ENCODE measurements at places on chromosomes 13 and 19. TPM values are rescaled to one million over a fixed set of nuclear protein-coding genes. Genes with fewer than 3 reads are reported as not detected.
A peak's percentile ranks its signal among the peaks of the same experiment; 100 is the strongest.

The IFNL1 gene
- total RNA-seq = not detected

The POLRMT gene
- total RNA-seq = 20.1 TPM

The ZNF723 gene
- not detected for total RNA-seq

The WDR87 gene
- not detected for total RNA-seq

The JAK3 gene
- total RNA-seq = not detected

GRCh38 chr19:38736036-38736412 is 8.2 kb downstream of the CAPN12 start:
- DNase-seq = no peak

- no peak for DNase-seq
These were observed 8.4 kb downstream of the ARHGAP33 start for GRCh38 chr19:35783469-35784434.

GRCh38 chr13:102128216-102128810 is 273.5 kb downstream of the FGF14 start:
- peak; percentile 14 for DNase-seq

- no peak for DNase-seq
These were observed 245.9 kb downstream of the PCDH9 start for GRCh38 chr13:66984241-66984640.

DNA sequence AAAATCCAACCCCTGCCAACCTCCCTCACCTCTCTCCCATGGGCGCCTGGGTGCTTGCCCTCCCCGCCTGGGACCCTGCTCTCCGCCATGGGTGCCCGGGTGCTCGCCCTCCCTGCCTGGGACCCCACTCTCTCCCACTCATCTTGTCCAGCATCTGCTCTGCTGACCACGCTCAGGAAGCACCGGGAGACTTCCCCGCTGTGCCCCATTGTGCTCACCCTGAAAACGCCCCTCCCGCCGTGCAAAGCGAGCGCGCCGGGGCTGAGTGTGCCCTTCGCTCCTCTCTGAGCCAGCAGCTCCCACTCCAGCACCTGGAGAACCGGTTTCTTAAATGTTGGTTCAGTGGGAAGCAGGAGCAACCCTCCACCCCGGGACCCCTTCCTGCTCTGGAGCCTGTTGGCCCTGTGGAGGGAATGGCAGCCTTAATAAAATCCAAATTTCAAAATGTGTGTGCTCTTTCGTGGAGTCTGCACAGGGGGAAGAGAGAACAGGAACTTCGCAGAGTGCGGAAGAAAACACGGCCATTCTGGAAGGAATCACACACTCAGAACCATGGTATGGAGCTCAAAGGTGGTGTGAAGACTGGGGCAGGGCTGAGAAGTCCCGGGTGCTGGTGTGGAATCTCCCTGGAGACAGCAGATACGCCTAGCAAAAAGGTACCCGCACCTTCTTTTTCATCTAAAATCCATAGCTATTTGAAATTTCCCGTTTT is 23.1 kb upstream of the CDC16 start:
- no peak for DNase-seq

DNA sequence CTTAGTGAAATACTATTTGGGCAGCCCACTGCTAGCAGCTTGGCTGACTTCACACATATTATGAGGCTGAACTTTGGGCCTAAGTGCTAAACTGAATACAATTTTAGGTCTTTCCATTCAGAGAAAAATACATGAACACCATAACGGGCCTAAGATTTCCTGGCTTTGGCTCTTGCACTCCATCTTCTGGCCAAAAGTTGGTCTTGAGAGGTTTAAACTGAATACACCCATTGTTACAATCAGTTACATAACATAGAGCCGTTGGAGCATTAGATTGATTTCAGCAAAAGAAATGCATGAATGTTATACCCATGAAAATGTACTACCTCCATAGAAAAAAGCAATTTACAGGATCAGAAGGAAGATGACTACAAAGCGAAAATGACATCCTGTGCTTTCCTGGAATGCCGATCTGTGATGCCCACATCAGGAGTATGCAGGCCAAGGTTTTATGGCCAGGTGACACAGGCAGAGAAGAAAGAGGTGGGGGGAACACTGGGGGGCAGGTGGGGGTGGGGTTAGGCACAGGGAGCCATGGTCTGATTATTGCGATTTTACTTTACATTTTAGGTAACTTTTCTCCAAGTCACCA is 11.1 kb upstream of the SHISA2 start:
- DNase-seq = peak; percentile 33

GRCh38 chr19:1177322-1178114 is 3.5 kb upstream of the SBNO2 start:
- peak; percentile 94 for DNase-seq

DNA sequence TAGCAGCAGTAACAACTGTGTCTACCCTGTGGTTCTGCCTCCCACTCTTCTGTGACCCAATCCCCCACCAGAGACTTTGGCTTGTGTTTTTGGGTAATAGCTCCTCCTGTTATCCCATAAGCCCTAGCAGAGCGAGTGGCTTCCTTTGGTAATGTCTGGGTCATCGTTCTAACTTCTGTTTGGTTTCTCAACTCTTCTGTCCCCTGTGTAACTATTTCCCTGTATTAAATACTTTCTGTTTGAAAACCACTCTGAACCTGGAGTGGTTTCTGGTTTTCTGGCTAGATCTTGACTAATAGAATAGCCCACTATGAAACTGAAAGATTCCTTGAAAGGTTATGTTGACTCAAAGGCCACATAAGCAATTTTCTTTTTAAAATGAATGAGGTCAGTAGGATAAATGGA is 350.0 kb downstream of the DCT start:
- no peak for DNase-seq

DNA sequence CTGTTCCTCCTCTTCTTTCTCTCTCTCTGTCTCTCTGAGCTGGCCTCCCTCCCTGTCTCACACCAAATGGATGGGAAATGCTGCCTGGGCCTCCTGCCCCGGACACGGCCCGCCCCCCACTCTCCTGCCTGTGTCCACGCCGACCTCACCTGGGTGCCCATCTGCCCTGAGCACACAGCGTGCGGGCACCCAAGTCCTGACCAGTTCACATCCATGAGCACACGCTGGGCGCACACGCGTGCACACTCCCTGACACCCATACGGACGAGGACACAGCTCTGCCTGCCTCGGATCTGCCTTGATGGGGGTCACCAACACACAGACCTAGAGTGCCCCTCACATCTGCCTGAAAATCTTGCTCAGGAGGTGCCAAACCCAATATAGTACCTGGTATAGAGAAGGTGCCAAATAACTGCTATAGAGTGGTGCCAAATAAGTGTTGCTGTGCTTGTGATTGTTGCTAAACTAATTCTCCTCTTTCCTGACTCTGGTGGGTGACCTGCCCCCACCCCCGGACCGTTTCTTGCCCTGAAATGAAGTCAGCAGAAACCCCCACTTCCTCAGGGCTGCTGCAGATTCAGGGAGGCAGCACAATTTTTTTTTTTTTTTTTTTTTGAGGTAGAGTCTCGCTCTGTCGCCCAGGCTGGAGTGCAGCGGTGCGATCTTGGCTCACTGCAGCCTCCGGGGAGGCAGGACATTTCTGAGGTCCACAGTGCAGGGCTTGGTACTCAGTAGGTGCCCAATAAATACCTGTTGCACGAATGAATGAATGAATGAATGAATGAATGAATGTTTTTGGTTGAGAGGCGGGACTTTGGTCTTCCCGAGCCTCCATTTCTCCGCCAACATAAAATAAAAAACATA is 4.6 kb downstream of the NFIC start:
- no peak for DNase-seq

DNA sequence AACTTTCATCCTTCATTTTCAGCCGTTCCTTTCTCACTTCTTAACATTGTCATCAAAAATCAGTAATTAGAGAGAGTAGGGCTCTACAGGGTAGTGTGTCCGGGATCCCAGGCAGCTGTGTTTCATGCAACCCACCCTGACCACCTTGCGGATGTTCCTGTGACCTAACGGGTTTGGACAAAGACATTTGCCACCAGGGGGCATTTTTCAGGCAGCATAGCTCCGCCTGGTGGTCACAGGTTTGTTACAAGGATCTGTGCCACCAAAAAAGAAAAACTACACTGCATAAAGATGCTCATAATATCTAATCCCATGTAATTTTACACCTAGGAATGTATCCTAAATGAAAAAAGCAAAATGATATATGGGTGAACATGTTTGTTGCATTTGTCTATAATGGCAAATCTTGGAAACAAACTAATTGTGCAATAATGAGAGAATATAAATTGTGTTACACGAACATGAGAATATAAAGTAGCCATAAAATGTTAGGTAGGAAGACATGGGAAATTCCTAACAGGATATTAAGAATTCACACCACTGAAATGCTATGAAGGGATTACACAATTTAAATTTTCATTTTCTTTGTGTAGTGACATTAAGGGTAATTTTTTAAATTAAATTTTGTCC is 123.0 kb downstream of the SLC7A1 start:
- DNase-seq = peak; percentile 44

GRCh38 chr19:3210347-3211017 is 14.0 kb upstream of the CELF5 start:
- peak; percentile 38 for DNase-seq

- DNase-seq = no peak
These were observed 471.0 kb downstream of the COG6 start for GRCh38 chr13:40126306-40127085.

DNA sequence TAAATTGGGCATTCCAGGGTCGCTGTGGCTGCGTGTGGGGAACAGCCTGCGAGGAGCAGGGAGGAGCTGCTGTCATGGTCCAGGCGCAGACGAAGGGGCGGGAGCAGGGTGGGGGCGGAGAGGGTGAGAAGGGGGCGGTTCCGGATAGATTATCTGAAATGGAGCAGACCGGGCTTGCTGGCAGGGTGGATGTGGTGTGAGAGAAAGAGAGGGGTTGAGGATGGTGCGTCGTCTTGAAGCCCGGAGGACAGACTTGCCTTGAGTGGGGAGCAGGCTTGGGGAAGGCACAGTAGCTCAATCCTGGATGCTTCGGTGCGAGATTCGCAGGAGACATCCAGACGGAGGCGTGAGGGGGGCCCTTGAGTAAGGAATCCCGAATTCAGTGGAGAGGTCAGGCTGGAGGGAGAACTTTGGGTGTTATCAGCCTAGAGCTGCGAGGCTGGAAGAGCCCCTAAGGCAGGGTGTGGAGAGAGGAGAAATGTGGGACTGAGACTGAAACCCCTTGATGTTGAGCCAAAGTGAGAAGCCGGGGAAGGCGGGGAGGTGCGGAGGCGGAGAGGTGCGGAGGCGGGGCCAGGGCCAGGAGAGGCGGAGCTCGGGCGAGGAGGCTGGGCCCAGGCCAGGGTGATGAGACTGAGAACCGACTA is 40.6 kb downstream of the DPF1 start:
- no peak for DNase-seq

DNA sequence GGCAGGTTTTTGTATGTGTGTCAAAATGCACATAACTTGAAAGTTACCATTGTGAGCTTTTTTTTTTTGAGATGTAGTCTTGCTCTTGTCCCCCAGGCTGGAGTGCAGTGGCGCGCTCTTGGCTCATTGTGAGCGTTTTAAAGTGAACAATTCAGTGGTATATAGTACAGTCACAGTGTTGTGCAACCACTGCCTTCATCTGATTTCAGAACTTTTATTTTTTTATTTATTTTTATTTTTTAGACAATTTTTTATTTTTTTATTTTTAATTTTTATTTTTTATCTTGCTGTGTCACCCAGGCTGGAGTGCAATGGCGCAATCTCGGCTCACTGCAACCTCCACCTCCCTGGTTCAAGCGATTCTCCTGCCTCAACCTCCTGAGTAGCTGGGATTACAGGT is 15.0 kb downstream of the SLC25A42 start:
- no peak for DNase-seq

DNA sequence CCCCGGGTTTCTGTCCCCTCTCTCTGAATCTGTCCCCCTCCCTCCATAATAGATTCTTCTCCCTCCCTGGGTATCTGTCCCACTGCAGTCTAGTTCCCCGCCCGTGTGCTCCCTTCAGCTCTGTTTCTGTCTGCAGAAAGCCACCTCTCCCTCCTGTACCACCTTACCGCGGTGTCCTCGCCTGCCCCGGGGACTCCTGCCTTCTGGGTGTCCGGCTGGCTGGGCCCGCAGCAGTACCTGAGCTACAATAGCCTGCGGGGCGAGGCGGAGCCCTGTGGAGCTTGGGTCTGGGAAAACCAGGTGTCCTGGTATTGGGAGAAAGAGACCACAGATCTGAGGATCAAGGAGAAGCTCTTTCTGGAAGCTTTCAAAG is 1.3 kb downstream of the FCGRT start:
- no peak for DNase-seq

DNA sequence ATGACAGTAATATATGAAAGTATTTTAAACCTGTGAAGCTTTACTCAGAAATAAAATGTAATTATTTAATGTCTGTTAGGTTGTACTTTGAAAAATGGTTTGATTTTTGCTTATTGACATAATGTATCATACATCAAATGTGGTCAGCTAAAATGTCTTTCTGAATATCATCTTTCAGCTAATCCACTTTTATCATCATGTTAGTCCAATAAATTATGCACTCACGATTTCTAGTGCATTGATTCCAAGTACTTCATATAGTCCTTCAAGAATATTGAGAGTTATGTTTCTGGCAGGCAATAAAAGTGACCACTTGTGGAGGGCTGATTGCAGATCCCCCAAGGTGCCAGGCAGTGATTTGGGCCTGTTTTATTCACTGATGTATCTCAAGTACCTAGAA is 1204.1 kb downstream of the OLFM4 start:
- no peak for DNase-seq

- DNase-seq = no peak
These were observed 16.2 kb downstream of the NUFIP1 start for GRCh38 chr13:44972956-44973581.

DNA sequence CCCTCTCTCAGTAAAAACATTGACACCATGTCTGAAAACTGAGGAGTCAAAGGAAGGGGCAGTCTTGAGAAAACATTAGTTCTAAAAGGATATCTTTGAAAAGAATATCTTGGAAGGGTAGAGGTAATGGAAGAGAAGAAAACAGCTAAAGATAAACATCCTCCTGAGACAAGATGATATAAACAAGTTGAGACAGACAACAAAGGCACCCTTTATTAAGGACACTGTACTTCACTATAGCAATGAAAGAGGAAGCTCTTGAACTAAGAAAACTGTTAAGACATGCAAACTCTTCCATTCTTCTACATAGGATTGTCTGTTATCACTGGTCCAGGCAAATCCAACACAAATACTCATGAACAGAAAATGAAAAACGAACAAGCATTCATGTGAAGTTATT is 46.3 kb downstream of the MTMR6 start:
- DNase-seq = no peak

GRCh38 chr19:42066075-42066754 is 3.8 kb downstream of the GRIK5 start:
- peak; percentile 43 for DNase-seq

GRCh38 chr19:13781547-13781946 is 7.3 kb downstream of the C19orf53 start:
- DNase-seq = peak; percentile 91

DNA sequence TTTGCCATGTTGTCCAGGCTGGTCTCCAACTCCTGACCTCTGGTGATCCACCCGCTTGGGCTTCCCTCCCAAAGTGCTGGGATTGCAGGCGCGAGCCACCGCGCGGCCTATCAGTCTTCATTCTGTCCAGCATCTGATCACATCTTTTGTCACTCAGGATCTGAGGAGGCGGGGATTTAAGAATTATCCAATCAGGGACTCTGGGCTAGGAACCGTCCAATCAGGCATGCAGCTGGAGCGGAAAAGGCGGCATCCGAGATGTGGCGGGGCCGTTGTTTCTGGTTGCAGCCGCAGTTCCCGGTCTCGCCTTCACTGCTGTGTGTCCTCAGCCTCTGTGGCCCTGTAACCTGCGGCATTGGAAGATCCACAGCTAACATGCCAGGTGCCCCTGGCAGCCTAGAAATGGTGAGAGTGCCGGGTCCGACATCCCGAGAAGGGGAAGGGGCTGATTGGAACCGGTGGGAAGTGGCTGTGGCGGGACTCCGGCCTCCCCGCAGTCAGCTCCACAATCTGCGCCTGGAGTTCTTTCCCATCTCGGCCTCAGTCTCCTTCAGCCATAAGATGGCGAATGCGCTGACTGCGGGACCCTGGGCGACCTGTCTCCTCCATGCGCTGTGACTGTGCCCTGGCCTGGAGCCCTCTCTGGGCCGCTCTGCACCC is at the start of gene ZNF729:
Gene ZNF729, plus strand, starts transcription at position 291 of the 660 bp plus-strand sequence. Its CDS starts 85 bp downstream, at position 376.
- no peak for DNase-seq
